ENCODE measurements at places on chromosomes 16 and 17.
A peak's percentile ranks its signal among the peaks of the same experiment; 100 is the strongest.

DNA sequence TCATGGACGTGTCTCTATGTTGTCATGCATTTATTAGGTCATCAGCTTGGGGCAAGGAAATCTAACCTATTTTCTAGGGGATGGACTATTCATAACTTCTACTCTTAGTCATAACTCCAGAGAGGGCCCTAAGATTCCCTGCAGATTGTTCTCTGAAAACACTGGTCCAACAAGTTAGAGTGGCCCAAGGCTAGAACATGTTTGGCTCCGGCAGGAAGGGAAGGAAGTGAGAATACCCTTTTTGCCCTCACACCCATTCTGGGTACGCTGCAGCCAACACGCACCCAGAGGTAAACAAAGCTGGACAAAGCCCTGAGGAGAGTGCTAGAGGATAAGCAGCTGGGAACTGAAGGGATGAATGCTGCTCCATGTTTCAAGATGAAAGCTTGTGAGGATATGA is 9.9 kb downstream of the C16orf86 start:
- no peak for DNase-seq

DNA sequence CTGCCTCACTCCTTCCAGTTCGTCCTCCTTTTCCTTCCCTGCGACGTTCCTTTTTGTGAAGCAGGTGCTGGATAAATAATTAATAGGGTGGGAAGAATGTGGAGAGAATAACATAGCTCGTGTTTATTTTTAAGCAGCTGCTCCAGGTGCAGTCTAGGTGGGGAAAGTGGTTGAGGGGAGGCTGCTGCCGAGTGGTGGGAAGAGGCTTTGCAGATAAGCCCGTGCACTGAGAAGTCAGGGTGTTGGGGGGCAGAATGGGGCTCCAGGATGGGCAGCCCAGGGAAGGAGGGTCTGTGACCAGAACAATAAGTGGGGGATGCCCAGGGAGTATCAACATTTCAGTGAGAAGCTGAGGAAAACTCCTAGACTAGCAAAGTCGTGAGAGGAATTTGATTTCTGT is 300.5 kb downstream of the CPPED1 start:
- DNase-seq = no peak

DNA sequence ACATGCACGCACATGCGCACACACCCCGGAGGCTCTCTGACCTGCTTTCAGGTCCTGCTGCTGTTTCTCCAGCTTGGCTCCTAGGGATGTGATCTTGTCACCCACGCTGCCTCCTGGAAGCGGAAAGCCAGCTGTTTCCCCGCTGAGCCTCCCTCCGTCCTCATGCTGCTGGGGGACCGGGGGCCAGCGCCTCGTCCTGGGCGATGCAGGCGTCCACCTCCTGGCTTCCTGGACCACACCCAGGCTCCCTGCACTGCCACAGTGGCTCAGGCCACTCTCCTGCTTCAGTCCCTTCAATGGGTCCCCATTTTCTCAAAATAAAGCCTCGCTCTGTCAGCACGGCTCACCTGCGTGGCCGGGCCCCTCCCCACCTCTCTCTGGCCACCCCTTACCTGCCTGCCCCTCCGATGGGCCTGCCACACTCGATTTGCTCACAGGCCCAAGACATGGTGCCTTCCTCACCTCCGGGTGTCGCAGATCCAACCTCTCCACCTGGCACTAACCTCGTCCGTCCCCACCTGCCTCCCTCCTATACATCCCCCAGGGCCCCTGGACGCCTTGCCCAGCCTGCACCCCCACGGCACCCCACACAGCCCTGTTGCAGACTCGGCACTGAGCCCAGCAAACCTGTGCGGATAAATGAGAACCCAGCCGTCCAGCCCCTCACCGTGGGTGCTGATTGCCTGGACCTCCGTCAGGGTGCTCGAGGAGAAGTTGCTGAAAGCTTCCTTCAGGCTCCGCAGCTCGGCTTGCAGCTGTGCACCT is 6.6 kb downstream of the ASGR2 start:
- DNase-seq = no peak

- no peak for DNase-seq
Measured at GRCh38 chr16:50708373-50709060, 15.1 kb downstream of the NOD2 start.

DNA sequence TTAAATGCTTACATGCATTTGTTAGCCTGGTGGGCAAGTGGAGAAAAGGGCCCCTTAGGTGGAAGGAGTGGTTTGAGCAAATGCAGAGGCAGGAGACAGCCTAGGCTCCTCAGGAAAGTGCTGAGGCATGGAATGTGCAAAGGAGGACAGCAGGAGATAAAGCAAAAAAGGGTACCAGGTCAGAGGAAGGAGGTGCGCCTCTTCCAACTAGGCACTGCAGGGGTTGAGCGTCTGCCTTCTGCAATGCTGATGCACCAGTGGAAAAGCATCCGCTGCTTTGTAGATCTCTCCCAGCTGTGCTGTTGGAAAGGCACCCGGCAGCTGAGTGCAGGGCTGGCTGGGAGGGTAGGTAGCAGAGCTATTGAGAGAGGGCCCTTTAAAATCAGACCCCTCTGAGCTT is 287.0 kb upstream of the XYLT1 start:
- DNase-seq = no peak

GRCh38 chr17:81552244-81553017 is at the start of gene FAAP100:
Gene FAAP100 (minus strand): TSS chr17:81552353. CDS start chr17:81552330, 23 bp downstream.
- DNase-seq = peak; percentile 76

GRCh38 chr17:80970044-80970761 is 21.4 kb upstream of the CHMP6 start:
- no peak for DNase-seq

DNA sequence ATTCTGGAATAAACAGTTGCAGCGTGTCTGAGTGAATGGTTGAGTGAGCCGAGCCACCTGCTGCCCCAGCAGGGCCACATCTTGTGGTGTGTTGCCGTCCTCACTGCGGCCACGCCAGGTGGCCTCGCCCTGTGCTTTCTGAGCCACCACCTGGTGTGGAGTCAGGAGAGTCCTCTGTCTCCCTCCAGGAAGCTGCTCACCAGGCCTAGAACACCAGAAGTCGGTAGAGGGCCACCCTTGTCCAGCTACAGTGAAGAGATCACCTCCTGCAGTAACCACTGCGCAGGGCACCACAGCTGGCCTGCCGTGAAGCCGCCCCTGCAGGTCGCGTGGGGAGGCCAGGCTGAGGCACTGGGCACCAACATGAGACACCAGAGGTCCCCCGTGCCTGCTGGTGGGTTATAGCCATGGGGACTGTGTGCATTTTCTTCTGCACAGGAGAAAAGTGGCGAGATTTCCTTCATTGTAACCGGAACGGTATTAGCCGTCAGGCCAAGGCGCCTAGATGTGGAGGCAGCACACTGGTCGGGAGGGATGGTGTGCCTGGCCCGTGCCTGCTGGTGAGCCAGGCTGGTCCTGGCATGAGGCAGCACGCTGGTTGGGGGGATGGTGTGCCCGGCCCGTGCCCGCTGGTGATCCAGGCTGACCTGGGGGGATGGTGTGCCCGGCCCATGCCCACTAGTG is 28.9 kb upstream of the FOXK2 start:
- DNase-seq = no peak

- no peak for DNase-seq
Measured at GRCh38 chr17:77696151-77696720, 262.3 kb upstream of the TNRC6C start.

GRCh38 chr17:41613277-41614082 is 913 bp upstream of the KRT16 start:
- DNase-seq = no peak

GRCh38 chr16:85733839-85734170 is 17.1 kb downstream of the C16orf74 start:
- no peak for DNase-seq

- DNase-seq = no peak
Measured at GRCh38 chr17:50808888-50809287, 26.5 kb upstream of the WFIKKN2 start.

- DNase-seq = no peak
Measured at GRCh38 chr16:84181144-84181915, 5.5 kb downstream of the TAF1C start.

GRCh38 chr16:84535408-84535807 is 30.9 kb upstream of the MEAK7 start:
- no peak for DNase-seq

- no peak for DNase-seq
Measured at GRCh38 chr16:51095890-51096626, 55.0 kb downstream of the SALL1 start.

Data from putamen (tissue), 1 donor.